ENCODE measurements at places on chromosomes 5 and 9.

- DNase-seq: no peak
Measured at GRCh38 chr9:101117161-101117560, 88.6 kb downstream of the PLPPR1 start.

DNA sequence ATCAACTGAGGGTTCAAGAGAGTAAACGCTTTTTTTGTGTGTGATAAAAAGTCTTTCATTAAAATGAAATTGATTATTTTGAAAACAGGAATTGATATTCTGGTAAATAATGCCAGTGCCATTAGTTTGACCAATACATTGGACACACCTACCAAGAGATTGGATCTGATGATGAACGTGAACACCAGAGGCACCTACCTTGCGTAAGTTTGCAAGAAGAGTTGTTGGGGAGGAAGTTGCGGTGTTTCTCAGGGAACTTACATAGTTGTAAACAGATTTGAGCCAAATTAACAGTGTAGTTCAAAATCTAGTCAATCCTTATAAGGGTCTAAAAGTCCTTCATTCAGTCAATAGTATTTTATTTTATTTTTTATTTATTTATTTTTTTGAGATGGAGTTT is 28.9 kb downstream of the HSDL2 start:
- no peak for DNase-seq

DNA sequence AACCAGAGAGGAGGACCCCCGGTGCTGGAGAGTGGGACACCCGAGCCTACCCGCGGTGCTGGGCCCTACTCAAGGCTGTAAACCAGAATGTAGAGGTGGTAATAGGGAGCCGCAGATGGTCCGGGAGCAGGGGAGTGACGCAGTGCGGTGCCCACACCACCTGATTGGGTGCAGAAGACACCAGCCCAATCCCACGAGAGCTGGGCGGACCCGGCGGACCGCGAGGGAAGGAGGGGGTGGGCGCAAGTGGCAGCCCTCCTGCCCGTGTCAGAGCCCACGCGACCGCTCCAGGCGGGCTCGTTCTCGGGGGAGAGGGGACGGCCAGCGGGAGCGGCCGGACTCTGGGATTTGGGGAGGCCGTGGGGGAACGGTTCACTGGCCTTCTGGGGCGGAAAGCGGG is 71.2 kb downstream of the C9orf50 start:
- DNase-seq: no peak

DNA sequence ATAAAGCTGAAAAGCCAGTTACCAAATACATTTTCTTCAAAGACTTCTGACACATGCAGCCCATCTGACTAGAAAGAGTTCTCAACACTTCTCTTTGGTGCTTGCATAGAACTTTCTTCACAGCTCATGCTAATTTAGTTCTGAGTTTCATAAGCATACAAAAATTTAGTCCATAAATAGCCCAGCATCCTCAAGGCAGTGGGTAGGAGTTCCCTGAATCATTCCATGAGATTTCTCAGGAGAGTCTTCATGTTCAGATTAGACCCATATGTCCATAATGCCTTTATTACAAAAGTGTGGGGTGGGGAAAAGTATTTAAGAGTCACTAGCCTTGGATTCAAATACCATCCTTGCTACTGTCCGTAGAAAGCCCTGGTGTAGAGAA is 290.2 kb upstream of the RGMB start:
- no peak for DNase-seq

GRCh38 chr5:1251678-1252580 is 26.7 kb downstream of the SLC6A18 start:
- no peak for DNase-seq

DNA sequence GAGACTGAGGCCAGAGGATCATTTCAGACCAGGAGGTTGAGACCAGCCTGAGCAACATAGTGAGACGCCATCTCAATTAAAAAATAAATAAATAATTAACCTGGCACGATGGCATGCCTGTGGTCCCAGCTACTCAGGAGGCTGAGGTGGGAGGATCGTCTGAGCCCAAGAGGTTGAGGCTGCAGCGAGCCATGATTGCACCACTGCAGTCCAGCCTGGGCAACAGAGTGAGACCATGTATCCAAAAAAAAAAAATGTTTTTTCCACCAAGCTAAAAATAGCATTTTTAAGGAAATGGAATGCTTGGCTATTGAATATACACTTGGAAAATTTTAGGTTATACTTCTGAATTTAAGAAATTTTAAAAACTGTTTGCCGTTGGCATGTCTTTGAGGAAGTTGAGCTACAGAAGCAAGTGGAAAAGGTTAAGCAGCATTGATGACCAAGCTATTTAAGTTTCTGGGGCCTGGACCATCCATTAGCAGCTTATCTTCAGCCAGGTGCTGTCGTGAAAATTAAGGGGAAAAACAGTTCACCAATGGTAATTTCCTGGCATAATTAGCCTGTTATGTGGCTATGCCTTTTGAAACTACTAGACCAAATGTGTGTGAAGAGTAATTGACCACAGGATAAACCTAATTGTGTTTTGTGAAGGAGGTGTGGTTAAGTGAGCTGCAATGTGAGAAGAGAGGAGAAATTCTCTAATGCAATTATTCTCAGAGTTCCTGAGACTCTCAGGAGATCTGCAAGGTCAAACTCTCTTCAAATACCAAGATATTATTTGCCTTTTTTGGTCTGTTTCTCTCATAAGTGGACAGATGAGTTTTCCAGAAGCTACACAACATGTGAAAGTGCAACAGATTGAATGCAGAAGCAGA is 21.0 kb downstream of the F2R start:
- peak; percentile 47 for DNase-seq

DNA sequence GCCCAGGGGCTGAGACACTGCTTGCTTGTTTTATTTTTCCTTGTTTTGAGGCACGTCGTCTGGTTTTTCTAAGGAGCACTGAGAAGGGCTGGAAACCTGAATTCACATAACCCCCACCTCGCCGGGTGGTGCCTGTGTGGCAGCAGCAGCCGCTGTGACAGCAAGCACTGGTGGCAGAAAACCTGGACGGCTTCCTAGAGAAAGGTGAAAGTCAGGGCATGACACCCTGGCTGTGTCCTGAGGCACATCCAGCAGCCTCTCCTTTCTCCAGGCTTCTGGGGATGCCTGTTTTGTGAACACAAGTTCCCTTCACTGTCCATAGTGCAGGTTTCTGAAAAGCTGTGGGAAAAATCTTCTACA is 29.2 kb downstream of the MRPL36 start:
- no peak for DNase-seq

DNA sequence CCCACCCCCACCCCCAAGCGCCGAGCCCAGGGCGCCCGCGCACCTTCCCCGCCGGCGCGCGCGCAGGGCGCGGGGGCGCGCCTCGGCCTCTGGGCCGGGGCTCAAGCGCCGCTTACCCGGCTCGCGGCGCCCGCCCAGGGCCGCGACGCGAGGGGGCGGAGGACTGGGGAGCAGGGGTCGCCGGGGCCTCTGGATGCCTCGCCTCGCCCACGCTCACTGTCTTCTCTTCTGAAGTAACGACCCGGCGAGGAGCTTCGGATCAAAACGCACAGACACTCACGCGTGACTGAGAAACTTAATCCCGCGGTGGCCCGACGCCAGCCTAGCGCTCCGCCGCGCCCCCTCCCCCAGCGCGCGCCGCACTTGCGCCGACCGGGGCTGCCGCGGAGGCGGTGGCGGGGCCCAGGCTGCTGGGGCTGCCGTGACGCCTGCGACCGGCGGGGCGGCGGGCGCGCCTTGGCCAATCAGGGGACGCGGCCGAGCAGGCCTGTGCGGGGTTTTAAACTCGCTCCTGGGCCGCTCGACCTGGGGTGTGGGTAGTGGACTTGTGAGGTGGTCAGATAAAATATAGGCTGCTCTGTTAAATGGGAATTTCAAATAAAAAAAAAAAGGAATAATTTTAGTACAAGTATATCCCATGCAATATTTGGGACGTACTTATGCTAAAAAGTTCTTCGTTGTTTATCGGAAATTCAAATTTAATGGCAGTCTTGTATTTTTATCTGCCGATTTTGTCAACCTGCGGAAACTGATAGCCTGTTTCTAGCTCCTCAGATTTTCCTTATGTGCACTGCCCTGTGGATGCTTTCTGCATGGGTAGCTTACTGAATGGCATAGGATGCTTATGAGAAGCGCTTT is at the start of gene MPDZ:
MPDZ (minus strand) TSS at position 409 of the 858 bp plus-strand sequence. CDS start 29,377 bp downstream, outside the sequence.
- DNase-seq: peak; percentile 19

DNA sequence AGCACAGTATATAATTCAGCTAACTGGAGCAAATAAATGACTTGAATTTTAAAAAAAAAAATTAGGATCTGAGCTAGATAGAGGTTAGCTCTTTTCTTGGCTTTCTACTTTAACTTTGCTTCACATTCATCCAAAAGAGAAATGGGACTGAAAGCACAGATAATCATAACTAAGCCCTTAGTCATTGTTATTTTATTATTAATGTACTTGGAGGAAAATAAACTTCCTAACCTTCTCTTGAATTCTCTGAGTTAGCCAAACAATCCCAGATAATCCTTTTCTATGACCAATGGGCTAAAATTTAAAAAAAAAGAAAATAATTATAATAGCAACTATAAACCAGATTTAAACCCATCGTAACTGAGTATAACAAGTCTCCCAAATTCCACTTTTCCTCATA is 57.6 kb upstream of the RASA1 start:
- DNase-seq: no peak

DNA sequence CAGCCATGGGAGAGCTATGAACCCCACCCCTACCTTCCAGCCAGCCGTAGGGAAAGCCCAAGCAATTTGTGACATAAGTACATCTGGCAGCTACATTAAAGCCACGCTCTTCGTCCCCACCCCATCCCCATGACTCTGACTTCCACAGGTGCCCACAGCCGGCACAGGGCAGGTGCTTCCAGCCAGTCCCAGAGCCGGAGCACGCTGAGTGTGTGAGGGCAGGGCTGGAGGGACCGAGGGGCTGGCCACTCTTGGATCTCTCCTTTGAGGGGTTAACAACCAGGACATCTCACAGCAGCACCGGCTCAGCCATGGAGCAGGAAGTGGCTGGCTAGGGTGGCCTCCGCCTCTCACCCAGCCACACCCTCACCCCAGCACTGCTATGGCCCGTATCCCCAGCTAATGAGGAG is 2.4 kb upstream of the FAM78A start:
- no peak for DNase-seq

GRCh38 chr5:14003936-14004335 is 59.4 kb upstream of the DNAH5 start:
- no peak for DNase-seq

GRCh38 chr5:143014017-143014651 is 244.0 kb downstream of the ARHGAP26 start:
- DNase-seq: no peak

DNA sequence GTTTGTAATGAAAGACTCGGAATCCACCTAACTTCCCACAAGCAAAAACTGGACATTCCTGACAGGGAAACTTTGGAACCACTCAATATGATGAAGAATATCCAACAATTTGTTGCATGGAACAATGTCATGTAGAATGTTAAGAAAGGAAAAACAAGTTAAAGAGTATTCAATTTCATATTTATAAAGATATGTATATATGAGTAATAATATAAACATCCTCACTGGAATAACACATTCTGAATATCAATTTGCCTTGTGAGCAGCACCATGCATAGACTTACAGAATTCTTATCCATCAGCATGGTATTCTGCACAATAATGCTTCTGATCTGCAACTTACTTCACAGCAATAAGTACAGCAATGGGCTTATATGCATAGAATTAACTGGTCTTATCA is 650.3 kb downstream of the SEMA5A start:
- no peak for DNase-seq

- no peak for DNase-seq
Measured at GRCh38 chr9:21836437-21837161, 34.2 kb downstream of the MTAP start.

GRCh38 chr9:87672586-87672985 is 53.3 kb upstream of the CTSL start:
- DNase-seq: no peak

DNA sequence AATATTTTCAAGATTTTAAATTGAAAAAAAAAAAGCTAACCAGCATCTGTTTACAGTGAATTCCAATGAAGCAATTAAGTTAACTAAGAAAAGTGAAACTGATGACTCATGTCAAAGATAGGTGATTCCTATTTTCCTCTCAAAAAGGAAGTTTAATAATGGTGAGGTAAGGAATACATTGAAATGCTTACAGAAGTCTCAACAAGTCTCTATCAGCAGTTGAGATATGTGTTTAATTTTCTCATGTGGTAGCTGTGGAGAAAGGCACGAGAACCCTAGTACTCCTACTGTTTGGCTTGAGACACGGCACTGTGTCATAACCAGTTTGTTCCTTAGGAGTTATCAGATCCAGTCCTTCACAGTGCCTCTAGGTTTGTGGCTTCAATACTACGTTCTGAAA is 114.5 kb downstream of the SLC25A46 start:
- no peak for DNase-seq

DNA sequence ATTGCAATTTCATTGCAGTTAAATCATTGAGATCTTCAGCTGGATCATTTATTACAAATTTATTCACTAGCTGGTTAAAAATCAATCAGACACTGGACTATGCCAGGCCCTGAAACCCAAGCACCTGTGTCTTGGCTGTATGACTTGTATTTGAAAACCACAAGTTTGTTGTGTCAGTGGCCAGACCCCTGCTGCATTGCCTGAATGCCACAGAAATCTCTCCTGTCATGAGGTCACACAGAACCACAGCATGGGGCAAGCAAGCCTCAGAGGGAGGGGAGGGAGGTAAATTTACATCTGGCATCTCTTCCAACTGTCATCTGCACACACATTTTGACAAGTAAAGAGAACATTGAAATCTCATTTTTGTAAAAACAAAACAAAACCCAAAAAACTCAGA is 90.0 kb downstream of the ARRDC3 start:
- no peak for DNase-seq

DNA sequence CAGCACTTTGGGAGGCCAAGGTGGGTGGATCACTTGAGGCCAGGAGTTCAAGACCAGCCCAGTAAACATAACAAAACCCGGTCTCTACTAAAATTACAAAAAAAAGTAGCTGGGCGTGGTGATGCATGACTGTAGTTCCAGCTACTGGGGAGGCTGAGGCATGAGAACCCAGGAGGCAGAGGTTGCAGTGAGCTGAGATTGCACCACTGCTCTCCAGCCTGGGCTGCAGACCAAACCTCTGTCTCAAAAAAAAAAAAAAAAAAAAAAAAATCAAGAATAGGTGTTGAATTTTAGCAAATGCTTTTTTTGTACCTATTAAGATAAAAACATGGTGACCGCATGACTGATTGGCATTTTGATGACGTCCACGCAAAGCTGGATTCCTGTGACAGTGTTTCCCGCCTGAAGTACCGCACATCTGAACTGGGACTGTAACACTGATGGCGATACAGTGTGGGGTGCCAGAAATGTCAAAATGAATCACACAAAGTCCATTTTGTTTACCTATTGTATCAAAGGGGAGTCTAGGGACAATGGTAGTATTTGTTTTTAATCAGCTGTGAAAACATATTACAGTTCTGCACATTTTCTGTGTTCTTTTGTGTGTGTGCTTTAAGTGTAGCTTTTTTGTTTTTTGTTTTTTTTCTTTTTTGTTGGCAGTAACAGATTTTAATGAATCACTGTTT is 23.2 kb upstream of the TBC1D9B start:
- no peak for DNase-seq

GRCh38 chr9:129500161-129500862 is 120.6 kb downstream of the C9orf50 start:
- no peak for DNase-seq

DNA sequence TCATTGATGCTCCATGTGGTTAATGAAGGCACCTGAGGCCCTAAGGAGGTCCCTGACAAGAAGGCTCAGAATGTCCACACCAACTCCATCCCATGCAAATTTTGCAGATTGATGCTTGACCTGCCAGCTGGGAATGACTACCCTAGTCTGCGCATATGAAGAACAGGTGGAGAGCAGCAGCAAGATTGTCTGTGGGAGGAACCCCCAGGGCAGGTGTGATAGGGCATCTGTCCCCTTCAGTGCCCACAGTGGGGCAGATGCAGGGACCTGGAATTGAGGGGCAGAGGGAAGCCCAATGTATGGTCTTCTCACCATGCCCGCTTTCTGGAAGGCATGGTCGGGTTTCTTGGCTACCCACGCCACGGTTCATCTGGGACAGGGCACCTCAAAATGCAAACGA is 79.6 kb downstream of the MACROH2A1 start:
- DNase-seq: no peak
